Fibroblast of skin of back (primary cell): ENCODE measurements at places on chromosomes 11 and 22.

GRCh38 chr11:124882339-124883071 lies 15.2 kb downstream of the ROBO4 start:
- DNase-seq, result peak; percentile 33

- peak; percentile 35 for DNase-seq
Observed at GRCh38 chr11:45265969-45266675, 20.0 kb downstream of the SYT13 start.

DNA sequence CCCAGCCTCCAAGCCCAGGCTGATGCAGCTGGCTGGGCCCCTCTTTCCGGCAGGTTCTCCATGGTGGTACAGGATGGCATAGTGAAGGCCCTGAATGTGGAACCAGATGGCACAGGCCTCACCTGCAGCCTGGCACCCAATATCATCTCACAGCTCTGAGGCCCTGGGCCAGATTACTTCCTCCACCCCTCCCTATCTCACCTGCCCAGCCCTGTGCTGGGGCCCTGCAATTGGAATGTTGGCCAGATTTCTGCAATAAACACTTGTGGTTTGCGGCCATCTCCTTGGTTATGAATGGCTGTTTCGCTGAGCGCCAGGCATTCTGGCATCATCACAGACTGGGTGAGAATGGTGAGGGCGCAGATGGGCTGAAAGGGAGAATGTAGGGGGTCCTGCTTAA lies 3.6 kb downstream of the PRDX5 start:
- DNase-seq, result no peak

GRCh38 chr11:60852982-60853950 lies 2.5 kb downstream of the PTGDR2 start:
- DNase-seq, result no peak

GRCh38 chr11:72740060-72740424 lies 12.2 kb downstream of the ARAP1 start:
- DNase-seq, result no peak

DNA sequence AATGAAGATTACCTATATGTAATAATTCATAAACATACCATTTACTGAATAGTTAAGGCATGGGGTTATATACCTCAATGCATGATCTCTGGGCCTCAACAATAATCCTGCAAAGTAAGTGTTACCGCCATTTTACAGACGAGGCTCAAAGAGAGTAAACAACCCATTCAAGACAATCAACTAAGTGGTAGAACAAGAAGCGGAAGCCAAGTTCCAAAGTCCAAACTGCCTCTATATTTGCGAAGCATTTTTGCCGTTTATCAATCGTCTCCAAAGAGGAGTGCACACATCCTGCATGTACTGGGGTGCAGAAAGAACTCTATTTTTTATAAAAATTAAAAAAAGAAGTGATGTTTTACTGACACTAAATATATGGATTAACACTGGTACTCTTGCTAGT lies 27.5 kb upstream of the P4HA3 start:
- no peak for DNase-seq

- no peak for DNase-seq
Observed at GRCh38 chr11:118170882-118171268, 5.6 kb downstream of the SCN2B start.

- DNase-seq, result no peak
Observed at GRCh38 chr11:48184452-48184851, 32.2 kb upstream of the OR4B1 start.
